ENCODE measurements at places on chromosomes 5 and 9.
A peak's percentile ranks its signal among the peaks of the same experiment; 100 is the strongest.

- no peak for DNase-seq
Measured at GRCh38 chr5:180034564-180034963, 37.0 kb downstream of the RNF130 start.

GRCh38 chr5:57817001-57817453 is 334.4 kb upstream of the ACTBL2 start:
- DNase-seq, result peak; percentile 46

- no peak for DNase-seq
Measured at GRCh38 chr9:109278848-109279247, 42.0 kb downstream of the EPB41L4B start.

DNA sequence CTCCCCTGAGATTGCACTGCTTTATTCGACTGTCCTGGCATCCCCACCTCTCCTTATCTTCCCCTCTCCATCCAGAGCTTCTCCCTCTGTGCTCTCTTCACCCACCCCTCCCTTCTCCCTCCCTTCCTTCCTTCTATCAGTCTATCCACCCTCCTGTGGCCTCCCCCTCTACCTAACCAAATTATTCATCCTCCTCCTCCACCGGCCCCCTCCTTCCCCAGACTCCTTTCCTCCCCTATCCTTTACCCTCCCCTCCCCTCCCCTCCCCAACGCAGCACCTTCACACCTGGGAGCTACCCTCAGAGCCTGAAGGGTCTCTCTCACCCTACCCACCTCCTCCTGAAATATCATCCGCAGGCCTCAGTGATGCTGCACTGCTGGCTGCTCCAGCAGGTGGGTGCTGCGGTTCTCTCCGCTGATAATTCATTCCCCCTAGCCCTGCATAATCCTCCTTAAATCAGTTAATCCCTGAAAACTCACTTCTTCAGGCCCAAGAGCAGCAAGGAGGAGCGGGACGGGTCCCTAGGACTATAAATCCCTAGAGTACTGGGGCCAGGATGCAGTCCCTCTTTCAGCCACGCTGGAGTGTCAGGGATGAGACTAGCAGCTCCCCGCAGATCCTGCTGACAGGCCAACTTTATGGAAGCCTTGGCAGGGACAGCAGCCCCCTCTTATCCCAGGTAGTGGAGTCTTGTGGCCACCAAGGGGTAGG is 97.8 kb downstream of the PCDH1 start:
- DNase-seq, result no peak

DNA sequence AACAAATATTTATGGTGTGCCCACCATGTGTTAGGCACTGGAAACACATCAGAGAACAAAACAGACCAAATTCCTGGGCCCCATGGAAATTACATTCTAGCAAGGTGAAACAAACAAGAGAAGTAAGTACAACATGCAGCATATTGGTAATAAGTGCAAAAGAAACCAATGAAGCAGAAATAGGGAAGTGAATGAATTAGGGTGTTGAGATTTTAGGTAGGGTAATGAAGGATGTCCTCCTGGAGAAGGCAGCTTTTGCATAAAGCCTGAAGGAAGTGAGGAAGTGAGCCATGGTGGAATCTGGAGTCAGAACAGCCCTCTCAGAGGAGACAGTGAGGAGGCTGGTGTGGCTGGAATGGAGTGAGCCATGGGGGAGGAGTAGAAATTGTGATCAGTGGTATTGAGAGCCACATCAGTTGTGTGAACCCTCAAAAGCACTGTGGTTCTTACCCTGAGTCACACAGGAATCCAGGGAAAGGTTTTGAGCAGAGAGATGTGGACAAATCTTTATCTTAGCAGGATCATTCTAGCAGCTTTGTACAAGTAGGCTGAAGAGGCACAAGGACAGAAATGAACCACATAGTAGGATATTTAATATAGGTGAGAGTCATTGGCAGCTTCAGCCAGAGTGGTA is 52.7 kb upstream of the ARL15 start:
- no peak for DNase-seq
